ENCODE measurements at places on chromosomes 4 and X.
A peak's percentile ranks its signal among the peaks of the same experiment; 100 is the strongest.

GRCh38 chrX:630612-631496 lies at the start of gene SHOX:
Gene SHOX (plus strand): TSS chrX:630791. CDS start chrX:630898, 107 bp downstream.
- DNase-seq: peak; percentile 71

DNA sequence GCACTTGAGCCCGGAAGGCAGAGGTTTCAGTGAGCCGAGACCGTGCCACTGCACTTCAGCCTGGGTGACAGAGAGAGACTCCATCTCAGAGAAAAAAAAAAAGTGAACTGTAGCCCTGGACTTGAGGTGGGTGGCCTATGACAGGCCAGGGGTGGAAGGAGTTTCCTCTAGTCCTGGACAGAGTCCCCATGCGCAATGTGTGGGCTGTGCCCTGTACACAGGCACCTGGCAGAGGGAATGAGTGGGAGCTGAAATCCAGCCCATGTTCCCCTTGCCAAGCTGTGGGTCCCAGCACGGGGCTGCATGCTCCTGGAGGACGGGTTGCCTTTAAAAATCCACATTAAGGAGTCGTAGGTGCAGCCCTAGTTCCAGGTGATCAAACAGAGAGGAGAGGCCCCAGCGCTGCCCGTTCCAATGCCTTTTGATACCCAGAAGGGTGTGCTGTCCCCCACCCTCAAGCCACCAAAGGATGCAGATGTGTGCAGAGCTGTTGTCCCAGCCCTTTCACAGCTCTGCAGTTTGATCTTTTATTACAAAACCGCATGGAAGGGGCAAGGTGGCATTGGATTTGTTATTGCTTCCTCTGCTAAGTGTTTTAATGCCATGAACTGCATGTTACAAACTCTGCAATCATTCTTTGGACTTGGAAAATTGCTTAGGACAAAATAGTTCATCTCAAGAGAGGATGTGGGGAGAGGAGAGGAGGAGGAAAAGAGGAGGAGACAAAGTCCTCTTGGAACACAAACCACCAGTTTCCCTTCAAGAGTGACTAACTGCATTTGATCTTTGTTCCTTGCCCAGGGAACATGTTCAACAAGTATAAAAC lies 38.0 kb upstream of the PDK3 start:
- DNase-seq: no peak

DNA sequence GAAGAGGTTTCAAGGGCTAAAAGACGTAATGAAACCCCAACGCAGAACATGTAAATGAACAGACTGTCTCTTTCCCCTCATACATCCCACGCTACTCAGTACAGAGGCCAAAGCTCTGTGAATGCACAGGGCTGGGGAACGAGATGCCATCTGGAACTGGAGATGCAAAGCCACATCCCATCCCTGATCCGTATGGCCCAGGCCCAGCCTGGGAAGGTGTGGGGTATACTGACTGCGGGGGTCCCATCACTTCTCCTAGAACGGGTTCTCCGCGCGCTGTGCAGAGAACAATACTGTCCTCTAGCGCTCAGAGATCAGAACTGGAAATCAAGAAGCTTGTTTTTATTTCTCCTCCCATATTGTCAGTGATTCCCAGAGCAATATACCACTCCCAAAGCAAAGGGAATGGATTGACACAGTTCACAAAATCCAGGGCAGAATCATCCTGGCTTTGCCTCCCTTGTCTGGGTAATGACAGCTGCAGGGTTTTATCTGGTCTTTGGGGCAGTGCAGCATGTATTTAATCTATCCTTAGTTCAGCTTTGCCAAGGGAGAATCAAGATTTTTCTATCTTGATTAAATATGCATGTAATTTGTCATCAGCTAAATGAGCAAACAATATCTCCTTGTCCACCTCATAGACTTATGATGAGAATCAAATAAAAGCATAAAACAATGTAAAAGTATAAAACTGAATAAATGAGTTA lies 47.3 kb upstream of the TLR3 start:
- no peak for DNase-seq

GRCh38 chr4:12729384-12729783 lies 754.8 kb downstream of the RAB28 start:
- no peak for DNase-seq

DNA sequence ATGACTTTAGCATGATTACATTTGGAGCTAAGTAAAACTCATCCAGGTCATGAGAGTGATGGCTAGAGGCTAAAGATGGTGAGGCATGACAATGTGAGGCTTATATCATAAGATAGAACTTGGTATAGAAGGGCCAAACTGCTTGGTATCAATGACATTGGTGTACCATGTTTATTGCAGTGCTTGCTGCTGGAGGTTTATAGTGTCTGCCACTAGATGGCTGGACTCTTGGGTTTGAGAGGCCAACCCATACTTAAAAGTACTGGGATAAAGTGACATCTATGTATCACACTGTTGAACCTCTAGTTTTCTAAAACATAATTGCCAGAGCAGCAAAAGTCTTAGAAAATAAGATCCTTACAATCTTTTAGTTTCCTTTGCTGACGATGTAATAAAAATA lies 83.0 kb upstream of the TACR3 start:
- DNase-seq: no peak

DNA sequence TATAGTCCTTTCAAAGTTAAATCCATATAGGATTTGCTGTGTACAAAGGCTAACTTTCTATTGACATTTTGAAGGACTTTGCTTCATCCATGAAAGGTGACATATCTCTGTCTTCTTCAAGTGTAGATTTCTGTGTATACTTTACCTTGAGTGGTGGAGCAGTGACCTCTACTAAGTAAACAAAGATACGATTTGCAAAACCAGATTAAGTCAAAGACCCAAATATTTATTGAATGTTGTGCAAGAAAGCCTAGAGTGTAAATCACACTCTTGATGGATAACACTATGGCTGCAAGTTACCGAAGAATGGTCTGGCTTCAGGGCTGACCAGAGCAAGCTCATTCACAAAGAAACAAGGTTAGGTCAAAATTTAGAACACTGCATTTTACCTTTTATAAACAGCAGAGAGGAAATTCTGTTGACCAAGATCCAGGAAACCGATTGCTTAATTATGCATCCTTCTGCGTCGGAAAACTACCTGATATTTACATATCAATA lies 5.4 kb upstream of the FGG start:
- no peak for DNase-seq

- DNase-seq: no peak
Measured at GRCh38 chr4:25760048-25760447, 102.7 kb downstream of the SEL1L3 start.

Data from AG09319 (cell line).